ENCODE measurements at places on chromosomes 4 and X.
A peak's percentile ranks its signal among the peaks of the same experiment; 100 is the strongest.

DNA sequence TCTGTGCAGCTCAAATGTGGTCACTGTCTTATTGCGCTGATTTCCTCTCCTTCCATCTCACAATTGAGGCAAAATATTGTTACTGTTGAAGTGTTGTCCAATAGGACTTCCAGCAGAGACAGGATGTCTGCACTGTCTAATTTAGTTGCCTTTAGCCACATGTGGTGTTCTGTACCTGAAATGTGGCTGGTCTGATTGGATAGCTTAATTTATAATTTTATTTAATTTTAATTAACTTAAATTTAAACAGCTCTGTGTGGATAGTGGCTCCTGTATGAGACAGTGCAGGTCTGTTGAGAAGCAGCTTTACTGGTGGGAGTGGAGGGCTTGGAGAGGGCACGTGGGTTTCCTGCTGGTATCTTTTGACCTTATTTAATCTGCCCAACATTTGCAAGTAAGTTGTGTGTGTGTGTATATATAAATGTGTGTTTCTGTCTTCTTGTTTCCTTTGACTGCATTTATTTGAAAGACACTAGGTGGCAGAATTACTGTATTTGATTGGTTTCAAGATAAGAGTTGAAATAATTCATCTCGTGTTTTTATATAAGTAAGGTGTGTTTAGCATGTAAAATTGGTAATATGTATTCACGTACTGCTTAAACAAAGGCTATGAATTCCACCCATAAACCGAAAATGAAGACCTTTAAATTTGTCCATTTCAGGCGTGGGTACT is 55.3 kb upstream of the MSANTD1 start:
- DNase-seq: no peak

DNA sequence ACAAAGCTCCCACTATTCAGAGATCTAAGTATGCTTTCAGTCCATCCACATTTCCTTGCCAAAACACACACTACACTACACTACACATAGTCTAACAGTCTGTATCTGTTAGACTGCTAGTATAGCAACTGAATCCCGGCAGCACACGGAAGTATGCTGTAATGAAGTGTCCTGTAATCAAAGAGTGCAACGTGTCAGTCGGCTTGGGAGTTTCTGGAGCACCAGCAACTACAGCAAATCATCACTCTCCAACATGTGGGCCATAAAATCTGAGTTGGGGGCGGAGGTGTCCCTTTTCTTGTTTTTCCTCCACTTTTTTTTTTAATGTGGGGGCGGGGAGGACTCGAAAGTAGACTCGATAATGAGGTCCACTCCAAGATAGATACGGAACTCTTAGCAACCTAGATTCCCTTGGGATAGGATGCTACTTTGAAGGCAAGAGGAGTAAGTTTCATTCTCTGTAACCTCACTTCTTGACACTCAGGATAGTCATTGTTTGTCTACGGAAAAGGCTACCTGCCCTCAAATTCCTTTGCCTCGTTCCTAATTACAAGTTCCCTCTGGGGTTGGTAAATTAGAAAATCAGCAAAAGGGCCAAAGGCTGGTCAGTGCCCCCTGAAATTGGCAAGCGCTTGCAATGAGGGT is 722 bp downstream of the SLC10A7 start:
- no peak for DNase-seq

- DNase-seq: no peak
Observed at GRCh38 chr4:8735236-8736089, 136.2 kb downstream of the HMX1 start.

GRCh38 chrX:1400049-1400448 is 8.1 kb upstream of the SLC25A6 start:
- no peak for DNase-seq

DNA sequence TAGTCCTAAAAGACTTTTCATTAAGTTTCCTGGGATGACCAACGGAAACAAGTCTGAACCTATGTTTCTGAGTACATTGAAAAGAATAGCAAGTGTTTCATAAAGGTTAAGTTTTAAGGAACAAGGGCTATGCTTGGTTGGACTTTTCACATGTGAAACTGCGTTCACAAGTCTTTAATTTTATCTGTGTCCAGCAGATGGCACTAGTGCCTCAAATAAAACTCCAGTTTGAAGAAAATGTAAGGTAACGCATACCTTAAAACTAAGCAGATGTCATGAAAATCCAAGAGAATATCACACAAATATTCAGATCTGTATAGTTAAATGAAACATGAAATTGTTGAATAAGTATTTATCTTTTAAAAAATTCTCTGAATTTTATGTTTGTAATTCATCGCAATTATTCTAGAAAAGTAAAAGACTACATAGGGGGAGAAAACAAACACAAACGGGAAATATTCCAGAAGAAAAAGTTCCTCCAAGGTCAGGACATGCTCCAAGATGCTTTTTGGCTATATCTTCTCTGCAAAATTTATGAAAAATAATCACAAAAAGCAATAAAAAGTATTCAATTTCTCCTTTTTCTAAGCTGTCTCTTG is 89.6 kb upstream of the MAD2L1 start:
- DNase-seq: peak; percentile 64

- DNase-seq: no peak
Observed at GRCh38 chrX:10233173-10233572, 76.4 kb downstream of the CLCN4 start.

Data from NCI-H1436 (cell line).